ENCODE measurements at places on chromosomes 1 and 21.

DNA sequence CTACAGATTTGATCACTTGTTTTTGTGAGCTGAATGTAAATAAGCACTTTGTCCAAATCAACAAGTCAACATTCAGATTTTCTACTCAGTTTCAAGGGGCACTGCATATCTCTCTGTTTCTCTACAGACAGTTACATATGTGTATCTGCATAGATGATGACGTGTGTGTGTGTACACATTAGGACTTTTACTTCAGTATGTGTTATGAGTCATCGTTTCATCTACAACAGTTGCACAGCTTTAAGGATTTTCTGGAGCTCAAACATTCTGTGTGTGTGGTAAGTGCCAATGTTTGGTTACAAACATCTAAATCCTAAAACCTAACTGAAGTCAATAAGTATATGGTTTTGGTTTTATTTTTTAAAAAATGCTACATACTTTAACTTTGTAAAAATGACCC lies 494.5 kb upstream of the PBX1 start:
- no peak for DNase-seq

DNA sequence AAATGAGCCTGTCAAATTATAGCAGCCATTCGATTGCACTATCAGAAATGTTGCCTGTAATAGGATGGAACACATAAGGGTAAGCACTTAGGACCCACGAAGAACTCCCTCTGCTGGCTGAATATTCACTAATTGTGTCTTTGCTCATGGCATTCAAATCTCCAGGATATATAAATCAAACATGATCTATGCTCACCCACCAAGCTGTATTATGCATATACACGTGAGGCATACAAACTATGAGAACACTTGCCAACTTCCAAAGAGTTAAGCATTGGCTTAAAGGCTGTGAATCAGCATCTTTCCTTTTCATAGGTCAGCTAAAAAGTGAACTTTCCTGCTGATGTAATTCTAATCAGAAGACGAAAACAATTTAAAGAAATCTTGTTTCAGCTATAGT lies 34.5 kb downstream of the TMPRSS15 start:
- DNase-seq = no peak

DNA sequence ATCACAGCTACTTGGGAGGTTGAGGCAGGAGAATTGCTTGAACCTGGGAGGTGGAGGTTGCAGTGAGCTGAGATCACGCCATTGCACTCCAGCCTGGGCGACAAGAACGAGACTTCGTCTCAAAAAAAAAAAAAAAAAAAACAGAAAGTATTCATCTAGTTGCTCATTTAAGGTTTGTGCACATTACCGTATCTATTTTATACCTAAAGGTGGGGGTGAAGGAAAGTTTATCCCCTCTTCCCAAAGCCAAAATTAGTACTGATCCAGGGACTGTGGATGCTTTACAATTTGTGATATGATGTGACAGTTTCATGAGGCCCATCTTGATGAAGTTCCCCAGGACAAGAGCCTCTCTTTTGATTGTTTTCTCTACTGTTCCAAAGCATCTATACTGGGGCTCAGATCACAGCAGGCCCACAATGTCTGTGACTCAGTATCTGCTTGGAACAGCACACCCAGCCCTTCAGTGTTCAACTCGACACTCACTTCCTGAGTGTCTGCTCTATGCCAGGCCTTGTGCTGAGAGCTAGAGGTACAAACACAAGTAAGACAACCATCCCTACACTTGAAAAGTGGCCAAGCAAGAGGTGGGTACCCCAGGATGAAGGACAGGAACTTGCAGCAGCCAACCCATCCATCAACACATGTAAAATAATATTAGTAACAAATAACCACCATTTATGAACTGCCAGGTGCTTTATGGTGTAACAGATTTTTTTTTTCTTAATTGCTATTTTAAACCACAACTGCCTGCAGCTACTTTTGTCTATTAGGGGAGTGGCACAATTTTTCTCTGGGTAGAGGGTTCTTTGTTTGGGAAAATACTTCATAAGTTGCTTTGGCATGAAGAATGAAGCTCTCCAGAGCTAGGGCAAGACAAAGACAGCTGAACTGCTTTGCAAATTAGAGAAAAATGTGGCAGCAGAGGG lies 29.0 kb upstream of the KHDRBS1 start:
- DNase-seq = no peak

DNA sequence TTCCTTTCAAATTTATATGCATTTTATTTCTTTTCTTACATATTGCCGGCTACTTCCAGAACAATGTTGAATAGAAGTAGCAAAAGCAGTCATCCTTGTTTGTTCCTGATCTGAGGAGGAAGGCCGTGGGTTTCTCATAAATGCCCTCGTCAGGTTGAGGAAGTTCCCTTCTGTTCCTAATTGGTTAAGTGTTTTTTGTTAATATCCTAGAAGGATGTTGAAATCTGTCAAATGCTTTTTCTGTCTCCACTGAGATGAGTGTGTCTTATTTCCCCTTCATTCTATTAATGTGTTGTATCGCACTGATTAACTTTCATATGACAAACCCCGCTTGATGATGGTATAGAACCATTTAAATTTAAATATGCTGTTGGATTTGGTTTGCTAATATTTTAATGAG lies 15.4 kb downstream of the TTLL10 start:
- no peak for DNase-seq

DNA sequence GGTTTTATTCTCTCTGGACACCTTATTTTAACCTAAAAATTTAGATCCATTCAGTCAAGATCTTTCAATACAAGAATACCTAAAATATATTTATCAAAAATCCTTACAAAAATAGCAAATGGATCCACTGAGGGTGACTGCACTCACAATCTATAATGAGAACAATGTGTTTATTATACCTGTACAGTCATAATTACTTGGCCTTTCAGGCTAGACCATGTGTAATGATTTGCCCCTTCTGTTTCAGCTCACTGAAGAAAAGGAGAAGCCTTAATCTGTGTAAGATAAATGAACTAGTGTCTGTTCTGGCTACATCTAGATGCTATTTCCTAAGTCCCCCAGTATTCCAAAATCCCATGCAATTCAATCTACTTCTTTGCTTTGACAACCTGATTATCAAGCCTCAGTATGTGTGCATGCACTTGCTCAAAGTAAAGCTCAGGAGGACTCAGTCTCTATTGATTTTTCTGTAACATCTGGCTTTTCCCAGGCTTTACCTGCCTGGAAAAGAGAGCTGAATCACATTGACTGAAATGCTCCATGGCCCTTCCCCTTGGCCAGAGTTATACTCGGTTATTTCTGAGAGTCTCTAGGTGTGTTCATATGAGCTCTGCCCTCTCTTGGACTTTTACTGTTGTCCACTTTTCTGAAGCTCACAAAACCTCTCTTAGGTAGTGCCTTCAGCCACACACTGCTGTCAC lies 27.6 kb downstream of the CRP start:
- no peak for DNase-seq

DNA sequence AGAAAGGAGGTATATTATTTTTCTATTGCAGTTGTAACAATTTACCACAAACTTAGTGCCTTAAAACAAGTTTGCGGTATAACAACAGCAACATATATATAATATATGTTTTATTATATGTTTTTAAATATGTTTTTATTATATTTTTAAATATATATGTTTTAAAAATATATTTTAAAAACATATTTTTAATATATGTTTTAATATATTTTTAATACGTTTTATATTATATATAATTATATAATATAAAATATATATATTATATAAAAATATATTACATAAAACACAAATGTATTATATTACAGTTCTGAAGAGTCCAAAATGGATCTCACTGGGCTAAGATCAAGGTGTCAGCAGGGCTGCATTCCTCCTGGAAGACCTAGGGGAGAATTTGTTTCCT lies 27.5 kb upstream of the FNBP1L start:
- DNase-seq = no peak

All from activated naive CD4-positive, alpha-beta T cell (primary cell).